ENCODE measurements at places on chromosomes 7 and 10. TPM values are rescaled to one million over a fixed set of nuclear protein-coding genes. Genes with fewer than 3 reads are reported as not detected.

HOXA9 gene
- not detected for total RNA-seq

LRRC17 gene
- total RNA-seq, result 0.34 TPM

ZNF365 gene
- total RNA-seq, result not detected

CHAT gene
- not detected for total RNA-seq

ECHS1 gene
- 37.7 TPM for total RNA-seq

GPAM gene
- 10.2 TPM for total RNA-seq

AUTS2 gene
- total RNA-seq, result 13.0 TPM

TDRD1 gene
- total RNA-seq, result 0.33 TPM

ANKRD1 gene
- total RNA-seq, result not detected

PIK3AP1 gene
- 157 TPM for total RNA-seq

STOX1 gene
- total RNA-seq, result 0.10 TPM

HPS1 gene
- total RNA-seq, result 106 TPM

CTTNBP2 gene
- total RNA-seq, result 0.49 TPM

TMEM168 gene
- 22.1 TPM for total RNA-seq

CCDC146 gene
- 3.5 TPM for total RNA-seq

BTBD16 gene
- total RNA-seq, result not detected

KNDC1 gene
- 0.09 TPM for total RNA-seq

TUBB8 gene
- not detected for total RNA-seq

HTR7 gene
- not detected for total RNA-seq

NKX2-3 gene
- total RNA-seq, result not detected

FOXP2 gene
- not detected for total RNA-seq

SPDYE18 gene
- 0.71 TPM for total RNA-seq

CPVL gene
- total RNA-seq, result not detected

FFAR4 gene
- total RNA-seq, result not detected

TAC1 gene
- not detected for total RNA-seq

CLRN3 gene
- not detected for total RNA-seq

TYSND1 gene
- 22.0 TPM for total RNA-seq

NME8 gene
- not detected for total RNA-seq

PDE6C gene
- total RNA-seq, result not detected

CUBN gene
- 2.5 TPM for total RNA-seq

GRID2IP gene
- total RNA-seq, result 0.93 TPM

ZNF92 gene
- total RNA-seq, result 27.1 TPM

PHYHIPL gene
- total RNA-seq, result not detected

SPDYE8 gene
- total RNA-seq, result not detected

LOXL4 gene
- total RNA-seq, result not detected

RAB19 gene
- total RNA-seq, result 0.55 TPM

LIPN gene
- total RNA-seq, result 0.27 TPM

SPDYE1 gene
- not detected for total RNA-seq

CTBP2 gene
- total RNA-seq, result 0.29 TPM

AGAP4 gene
- total RNA-seq, result 31.4 TPM

CFAP46 gene
- 3.7 TPM for total RNA-seq

NUTM2A gene
- total RNA-seq, result 1.0 TPM

CYTH3 gene
- total RNA-seq, result 3.6 TPM

ITIH5 gene
- total RNA-seq, result not detected

Data from activated B cell treated with CpG ODN at 0.5 μM for 24 hours (primary cell).